ENCODE measurements at places on chromosomes 13 and 19.

- DNase-seq = no peak
Observed at GRCh38 chr13:92984151-92984550, 242.5 kb upstream of the GPC6 start.

DNA sequence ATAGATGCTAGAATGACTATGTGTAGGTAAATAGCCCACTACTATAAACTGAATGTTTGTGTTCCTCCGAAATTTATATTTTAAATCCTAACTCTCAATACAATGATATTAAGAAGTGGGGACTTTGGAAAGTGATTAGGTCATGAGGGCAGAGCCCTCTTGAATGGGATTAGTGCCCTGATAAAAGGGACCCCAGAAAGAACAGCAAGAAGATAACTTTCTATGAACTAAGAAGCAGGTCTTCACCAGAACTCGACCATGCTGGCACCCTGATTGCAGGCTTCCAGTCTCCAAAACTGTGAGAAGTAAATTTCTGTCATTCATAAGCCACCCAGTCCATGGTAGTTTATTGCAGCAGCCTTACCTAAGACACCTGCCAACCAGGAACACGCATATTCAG, 33.9 kb downstream of the OXGR1 start:
- DNase-seq = no peak

GRCh38 chr19:36686365-36687213, 823 bp upstream of the ZNF567 start:
- no peak for DNase-seq

DNA sequence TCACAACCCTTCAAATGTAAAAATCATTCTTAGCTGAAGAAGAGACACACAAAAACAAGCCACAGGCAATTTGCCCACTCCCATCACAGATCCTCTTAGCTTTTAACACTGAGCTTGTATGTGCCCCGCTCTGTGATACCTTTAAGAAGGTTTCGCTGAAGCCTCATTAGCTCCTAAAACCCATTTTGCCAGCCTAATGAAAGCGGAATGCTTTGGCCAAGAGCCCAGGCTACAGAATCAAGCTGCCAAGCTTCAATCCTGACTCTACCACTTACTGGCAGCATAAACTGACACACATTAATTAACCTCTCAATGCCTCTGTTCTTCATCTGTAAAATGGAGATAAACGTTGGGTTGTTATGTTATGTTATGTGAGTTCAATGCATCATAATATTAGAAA, 10.5 kb downstream of the ZNF112 start:
- no peak for DNase-seq

DNA sequence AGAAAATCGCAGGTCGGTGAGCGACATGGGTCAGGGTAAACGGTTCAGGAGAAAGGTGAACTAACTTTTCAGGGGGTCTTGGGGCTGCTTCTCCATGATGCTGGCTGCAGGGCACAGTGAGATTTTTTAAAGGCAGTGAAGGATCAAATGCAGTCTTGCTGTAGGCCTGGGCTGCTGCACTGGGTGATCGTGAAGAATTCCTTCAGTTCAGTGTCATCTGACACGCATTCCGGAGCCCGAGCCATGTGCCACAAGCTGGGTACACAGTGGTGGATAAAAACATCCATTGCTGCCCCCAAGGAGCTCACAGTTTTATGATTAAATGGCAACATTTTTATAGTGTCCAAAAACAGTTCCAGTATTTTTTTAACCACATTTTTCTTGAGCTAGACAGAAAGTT, 56.3 kb upstream of the GPR12 start:
- no peak for DNase-seq
